ENCODE measurements at places on chromosomes 12 and 14.
A peak's percentile ranks its signal among the peaks of the same experiment; 100 is the strongest.

- no peak for DNase-seq
Observed at GRCh38 chr12:104131609-104132008, 6.4 kb downstream of the NFYB start.

GRCh38 chr12:6866920-6867412 is 365 bp upstream of the TPI1 start:
- no peak for DNase-seq

- peak; percentile 21 for DNase-seq
Observed at GRCh38 chr12:3772380-3772779, 19.5 kb upstream of the CRACR2A start.

DNA sequence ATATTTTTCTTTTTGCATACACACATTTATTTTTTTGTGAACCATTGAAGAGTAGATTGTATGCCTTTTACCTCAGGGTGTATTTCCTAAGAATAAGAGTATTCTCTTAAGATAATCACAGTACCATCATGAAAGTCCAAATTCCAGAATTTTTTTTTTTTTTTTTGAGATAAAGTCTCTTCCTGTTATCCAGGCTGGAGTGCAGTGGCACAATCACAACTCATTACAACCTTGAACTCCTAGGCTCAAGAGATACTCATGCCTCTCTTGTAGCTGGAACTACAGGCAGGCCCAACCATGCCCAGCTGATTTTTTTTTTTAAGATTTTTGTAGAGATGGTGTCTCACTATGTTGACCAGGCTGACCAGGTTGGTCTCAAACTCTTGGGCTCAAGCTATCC is 10.9 kb downstream of the FRS2 start:
- DNase-seq: no peak

DNA sequence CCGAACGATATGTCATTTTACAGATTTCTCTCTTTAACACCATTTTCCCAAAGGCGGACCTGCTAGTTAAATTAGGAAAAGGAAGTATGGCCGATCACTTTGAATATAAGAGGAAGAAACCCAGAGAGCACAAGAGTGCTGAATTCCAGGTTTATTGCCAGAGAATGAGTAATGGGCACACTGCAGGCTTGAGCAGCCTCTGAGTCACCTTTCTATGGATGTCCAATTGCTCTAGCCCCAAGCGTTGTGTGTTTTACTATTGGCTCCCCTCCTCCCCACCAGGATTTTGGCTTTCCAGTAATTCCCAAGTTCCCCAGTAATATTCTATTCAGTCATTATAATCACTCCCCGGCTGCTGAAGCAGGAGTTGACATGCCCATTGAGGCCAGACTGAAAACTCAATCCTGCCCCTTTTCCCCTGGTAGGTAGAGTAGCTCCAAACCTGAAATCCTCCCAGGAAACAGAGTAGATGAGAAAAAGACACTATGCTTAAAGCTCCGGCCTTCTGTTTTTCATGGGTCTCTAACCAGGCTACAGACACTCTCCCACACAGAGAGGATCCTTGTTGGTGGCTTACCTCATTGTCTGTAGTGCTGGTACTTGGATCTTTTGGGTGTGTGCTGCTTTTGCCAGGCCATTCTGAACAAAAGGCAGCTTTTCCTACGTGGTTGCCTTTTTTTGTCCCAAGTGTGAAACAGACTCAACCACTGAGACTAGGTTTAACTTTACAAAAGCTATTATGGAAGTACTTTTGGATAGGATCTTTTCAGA is 704.3 kb upstream of the FLRT2 start:
- peak; percentile 13 for DNase-seq

DNA sequence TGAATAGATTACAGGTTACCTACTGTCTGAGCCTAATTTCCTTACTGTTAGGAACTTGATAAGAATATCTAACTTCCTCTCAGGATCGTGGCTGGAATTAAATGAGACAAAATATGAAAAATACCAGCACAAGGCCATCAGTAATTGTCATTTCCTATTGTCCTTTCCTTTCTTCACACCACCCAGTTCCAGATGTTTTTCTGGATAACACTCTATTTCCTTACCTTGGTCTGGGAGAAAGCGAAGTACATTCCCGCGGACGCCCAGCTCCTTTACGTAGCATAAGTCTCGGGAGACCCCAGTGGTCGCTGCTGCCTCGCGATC is 376 bp downstream of the GDF3 start:
- DNase-seq: no peak

DNA sequence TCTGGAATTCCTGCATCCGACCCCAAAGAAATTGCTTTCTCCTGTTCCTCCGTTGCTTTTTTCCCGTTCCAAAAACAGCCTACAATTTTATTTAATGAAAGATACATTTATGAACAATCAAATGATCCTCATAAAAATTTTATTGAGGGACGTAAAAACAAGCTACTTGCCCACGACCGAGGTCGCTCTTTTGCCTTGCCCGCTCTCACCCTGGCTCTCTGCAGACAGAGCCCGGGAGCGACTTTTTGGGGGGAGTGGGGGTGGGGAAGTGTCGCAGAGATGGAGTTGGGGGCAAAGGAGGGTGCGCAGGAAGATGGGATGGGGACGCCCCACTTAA is 1.1 kb upstream of the HOXC9 start:
- DNase-seq: no peak

- DNase-seq: peak; percentile 71
Observed at GRCh38 chr12:46342562-46343033, 30.0 kb downstream of the SLC38A2 start.

DNA sequence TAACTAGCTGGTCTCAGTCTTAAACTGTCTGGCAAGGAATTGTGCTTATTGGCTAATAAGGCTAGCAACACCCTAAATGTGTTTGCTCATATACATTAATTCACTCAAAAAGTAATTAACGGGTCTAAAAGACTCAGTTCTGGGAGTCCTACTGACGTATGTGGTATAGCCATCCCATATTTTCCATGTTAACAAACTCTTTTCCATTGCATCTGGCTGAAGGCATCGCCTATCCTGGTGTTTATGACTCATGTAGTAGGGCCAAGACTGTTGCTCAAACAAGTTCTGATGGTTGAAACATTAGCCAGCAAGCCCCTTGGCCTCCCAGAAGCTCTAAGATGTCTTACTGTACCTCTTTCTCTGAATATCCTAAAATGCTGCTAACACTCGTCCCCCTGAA is 98.5 kb downstream of the PHLDA1 start:
- DNase-seq: peak; percentile 93

- peak; percentile 87 for DNase-seq
Observed at GRCh38 chr14:75711796-75712211, 50.8 kb downstream of the TTLL5 start.

GRCh38 chr12:51792417-51792816 is 56.1 kb downstream of the FIGNL2 start:
- DNase-seq: no peak

GRCh38 chr14:100907240-100907639 is 3.7 kb upstream of the RTL1 start:
- DNase-seq: no peak

GRCh38 chr12:54417712-54418440 is 1.2 kb downstream of the ITGA5 start:
- no peak for DNase-seq

DNA sequence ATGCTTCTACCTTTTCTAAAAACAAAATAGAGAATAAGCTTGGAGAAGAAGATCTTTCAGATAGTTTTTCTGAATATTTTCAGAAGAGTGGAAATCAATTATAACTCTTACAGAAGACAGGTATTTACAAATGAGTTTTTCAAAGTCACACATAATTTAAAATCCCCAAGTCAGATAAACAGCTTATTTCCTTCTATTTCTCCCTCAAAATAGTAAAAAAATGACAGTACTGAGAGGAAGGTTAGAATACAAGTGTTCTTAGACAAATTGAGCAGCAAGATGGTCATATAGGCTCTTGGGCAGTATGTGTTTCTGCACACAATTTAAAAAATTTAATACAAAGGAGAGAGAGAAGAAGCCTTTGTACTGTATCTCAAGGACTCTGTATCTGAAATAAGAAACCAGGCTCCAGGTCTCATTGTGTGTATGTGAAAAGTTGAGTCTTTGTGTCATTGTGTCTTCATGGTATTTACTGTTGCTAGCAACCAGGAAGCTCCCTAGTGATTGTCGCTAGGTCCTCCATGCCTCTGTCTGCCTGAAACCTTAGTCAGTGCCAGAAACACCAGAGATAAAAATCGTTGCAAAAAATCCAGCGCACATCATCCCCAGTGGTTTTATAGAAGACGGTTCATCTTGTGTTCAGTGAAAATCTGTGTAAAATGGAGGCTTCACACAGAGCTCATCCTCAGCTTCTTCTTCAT is 12.9 kb upstream of the TUBA1A start:
- DNase-seq: peak; percentile 91

DNA sequence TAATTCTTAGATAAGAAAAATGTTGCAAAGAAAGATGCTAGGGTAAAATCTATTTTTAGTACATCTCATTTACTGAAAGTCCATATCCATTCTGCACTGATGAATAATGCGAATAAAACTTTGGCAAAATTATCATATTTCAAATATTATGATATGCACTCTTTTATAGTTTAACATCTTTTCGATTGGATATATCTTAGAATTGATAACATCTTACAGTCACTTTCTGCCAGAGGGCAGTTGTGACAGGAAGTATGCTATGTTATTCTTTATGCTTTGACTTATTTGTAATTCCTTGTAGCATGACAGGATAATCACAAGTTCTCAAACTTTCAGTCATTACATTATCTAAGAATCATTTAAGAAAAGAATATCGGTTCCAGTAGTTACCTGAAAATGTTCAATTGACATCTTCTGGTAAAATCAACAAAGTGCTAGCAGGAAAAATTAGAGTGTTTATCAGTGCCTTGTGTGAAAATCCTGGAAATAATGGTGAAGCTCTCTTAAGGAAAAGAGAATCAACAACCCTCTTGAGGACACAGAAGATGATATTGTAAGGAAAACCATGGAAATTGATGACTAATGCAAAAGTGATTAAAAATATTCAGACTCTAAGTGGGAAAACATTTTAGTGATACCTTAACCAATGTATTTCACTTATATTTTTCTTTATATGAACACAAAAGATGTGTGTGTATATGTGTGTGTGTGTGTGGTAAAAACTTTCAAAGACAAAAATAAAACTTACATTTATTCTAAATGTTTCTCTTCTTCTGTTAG is 95.5 kb downstream of the SLC6A15 start:
- DNase-seq: no peak

DNA sequence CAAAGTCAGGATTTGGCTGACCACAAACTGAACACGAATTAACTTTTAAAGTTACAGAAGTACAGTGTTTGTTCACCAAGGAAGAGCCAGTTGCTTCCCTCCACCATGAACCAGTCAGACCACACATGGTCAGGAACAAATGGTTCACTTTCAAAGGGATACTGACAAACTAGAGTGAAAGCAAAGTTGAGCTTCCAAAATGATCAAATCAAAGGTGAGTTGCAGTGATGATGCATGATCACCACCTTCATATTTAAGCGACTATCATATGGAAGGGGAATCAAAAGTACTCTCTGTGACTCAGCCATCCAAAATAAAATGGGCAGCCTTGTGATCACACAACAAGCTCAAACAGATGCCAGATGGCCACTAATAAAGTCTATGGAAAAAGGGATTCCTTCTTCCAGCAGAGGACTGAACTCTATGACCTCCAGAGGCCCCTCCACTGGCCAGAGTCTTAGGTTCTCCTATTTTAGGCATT is 13.1 kb downstream of the NT5DC3 start:
- no peak for DNase-seq

DNA sequence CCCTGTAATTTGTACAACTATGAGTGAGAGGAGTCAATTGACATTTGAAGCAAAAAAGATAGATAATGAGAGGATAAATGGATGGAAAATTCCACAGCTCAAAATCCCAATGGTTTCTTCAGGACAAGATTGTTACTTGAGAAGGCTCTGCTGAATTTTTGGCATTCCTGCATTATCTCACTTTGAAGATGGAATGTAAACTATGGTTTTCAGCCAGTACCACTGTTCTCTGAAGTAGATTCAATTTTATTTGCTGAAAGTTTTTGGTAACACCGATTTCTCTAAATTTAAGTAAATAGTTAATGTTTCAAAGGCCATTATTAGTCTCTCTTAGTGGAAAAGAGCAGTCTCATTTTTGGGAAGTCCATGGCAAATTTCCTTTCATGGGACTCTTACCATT is 121.9 kb upstream of the SLC38A2 start:
- peak; percentile 94 for DNase-seq

DNA sequence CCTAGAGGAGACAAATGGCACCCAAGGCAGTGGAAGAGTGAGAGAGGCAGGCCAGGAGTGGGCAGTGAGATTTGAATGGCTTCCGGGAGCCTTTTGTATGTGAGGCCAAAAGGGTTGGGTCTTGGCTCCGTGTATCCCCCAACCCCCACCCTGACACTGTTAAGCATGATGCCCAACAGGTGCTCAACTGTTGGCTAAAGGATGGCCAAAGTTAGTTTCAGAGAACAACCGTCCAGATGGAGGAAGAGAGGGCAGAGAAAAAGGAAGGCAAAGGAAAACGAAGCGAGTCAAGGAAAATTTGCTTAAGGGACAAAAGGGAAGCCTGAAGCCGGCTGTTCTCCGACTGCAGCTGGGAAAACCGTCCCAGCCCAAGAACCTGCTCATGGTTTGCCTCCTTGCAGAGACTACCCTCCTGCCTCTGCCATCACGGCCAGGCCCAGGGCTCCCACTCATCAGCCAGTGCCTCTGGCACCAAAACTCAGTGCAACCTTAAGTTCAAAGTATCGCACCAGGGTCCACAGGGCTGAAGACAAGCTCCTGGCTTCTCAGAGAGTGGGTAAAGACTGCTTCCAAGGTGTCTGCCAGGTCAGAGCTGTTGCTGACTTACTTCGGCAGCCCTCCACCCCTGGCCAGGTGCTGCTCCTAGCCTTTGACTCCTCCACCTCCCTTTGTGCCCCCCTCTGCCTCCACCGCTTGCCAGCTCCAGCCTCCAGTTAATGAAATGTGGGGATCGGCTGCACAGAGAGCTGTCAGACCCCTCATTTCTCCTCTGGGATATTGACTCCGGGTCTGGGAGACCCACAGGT is 4.2 kb upstream of the C1QL4 start:
- no peak for DNase-seq

- DNase-seq: no peak
Observed at GRCh38 chr12:51846271-51846691, 2.2 kb downstream of the FIGNL2 start.
